Activated T-cell treated with anti-CD3 and anti-CD28 coated beads, Interleukin-2, amount 50 U/mL, for 48 hours (primary cell): ENCODE measurements at places on chromosomes 12 and 14.
A peak's percentile ranks its signal among the peaks of the same experiment; 100 is the strongest.

- DNase-seq = no peak
Observed at GRCh38 chr12:101019667-101020066, 190.4 kb downstream of the SLC5A8 start.

- DNase-seq = no peak
Observed at GRCh38 chr14:102591372-102591943, 991 bp upstream of the RCOR1 start.

- DNase-seq = no peak
Observed at GRCh38 chr14:103436533-103436932, 51.3 kb downstream of the MARK3 start.

GRCh38 chr12:24600996-24601395 is 347.9 kb downstream of the BCAT1 start:
- DNase-seq = no peak

- peak; percentile 69 for DNase-seq
Observed at GRCh38 chr14:70808416-70809224, 693 bp downstream of the MAP3K9 start.

DNA sequence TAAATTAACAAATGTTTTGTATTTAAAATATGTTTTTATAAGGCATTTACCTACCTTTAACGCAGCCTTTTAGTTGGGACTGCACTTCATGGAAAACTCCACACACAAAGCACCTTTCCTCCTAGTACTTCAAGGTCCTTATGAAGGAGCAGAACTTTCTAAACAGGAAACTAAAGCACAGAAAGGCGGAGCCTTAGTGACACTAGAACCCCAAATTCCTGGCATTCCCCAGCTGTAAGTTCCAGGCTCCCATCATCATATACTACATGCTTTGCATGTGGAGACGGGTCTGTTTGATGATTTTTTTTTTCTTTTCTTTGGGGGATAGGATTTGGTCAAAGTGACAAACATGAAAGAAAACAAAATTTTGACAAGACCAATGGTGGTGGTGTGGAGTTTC is 39.5 kb downstream of the STXBP6 start:
- DNase-seq = no peak

GRCh38 chr12:87120440-87120839 is 864.2 kb upstream of the MGAT4C start:
- DNase-seq = no peak

- no peak for DNase-seq
Observed at GRCh38 chr12:97316321-97316720, 146.3 kb upstream of the RMST start.

DNA sequence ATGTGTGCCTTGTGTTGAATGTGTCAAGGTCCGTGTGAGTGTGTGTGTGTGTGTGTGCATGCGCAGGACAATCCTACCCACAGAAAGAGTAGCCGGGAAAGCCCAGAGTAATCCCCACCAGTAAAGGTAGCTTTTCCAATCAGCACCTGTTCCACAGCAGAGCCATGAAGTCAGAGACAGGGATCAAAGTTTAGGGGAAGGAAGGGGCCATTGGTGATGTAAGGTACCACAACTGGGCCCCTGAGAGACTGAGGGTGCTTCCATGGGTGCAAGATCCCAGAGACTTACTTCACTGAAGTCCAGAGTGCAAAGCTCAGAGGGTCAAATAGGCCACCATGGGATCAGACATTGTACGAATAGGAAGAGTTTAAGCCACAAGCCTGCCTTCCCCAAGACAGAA is 20.5 kb downstream of the OR10P1 start:
- no peak for DNase-seq

- no peak for DNase-seq
Observed at GRCh38 chr12:71865166-71865713, 25.7 kb downstream of the TBC1D15 start.

DNA sequence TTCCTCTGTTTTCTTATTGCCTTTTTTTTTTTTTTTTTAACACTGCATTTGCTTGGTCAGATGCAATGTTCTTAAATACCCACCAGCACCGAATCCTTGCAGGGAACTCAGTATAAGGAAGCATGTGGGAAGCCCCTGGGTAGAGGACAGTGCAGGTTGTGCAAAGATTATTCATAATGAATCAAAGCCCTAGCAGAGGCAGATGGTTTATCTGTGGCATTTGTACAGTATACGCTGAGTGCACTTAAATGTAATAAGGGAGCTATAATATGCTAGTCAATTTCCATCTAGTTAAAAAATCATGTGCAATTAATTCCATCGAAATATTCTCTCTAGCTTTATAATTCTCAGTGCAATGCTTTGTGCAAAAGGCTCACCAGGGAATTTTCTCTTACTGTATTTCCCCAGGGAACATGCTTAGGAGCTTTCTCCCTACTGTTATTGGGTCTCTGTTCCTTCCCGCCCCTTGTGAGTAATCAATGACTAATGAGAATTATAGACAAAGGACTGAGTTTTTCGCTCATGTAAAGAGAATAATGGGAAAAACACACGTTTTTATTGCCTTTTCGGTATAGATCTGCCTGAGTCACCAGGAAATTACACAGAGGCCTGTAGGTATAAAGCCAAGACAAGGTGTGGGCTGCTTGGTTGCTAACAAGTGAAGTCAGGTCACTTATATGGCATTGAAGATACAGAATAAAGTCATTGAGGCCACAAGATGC is 1214.3 kb upstream of the TMEM132C start:
- no peak for DNase-seq

DNA sequence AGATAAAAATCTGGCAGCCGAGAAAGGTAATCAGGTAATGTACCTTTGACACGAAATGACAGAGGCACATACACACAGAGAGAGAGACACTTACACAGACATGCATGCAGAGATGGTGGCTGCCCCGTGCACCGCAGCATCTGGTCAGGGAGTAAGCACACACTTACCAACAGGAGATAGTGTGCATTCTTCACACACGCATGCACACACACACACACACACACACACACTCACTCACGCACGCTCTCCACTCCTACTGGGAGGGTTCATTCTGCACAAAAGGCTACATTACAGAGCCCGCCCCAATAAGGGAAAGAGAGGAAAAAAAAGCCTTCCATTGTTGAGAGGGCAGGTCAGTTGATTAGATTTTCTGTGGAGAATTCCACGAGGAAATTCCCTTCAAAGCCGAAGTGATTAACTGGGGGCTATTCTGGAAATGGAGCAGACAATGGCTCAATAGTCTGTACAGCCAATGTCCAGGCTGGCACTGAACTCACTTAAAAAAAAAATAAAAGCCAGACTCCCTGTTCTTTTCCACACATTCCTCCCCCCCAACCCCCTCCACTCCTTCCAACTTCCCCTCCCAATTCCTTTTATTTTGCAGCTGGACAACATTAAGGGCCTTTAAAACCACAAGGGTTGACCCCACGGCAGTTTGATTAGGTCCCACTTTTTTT is 1.4 kb upstream of the SOX5 start:
- no peak for DNase-seq

- no peak for DNase-seq
Observed at GRCh38 chr12:125954362-125954761, 889.1 kb downstream of the AACS start.

DNA sequence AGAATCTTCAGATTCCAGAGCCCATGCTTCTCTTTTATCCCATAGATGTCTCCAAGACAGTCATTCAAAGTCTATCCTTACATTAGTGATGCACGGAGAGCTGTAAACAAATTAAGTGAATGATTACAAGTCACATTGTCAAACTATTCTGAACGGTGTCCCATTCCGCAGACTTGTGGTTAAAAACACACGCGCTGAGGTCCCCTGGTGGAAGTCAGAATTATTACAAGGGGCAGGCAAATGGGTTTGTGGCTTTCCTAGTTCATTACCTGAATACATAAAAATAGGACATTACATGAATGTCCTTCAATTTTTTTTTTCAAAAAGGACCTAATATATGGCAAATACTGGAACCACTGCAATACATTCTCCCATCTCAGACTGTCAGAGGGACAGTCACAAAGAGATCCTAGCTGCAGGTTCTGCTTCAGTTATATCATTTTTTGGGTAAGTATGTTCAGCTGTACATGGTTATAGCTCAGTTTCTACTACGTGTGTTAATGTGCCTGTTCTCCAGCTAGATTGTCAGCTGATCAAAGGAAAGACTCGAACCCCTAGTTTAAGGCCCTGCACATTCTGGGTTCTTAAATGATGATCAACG is 53.1 kb upstream of the STON2 start:
- peak; percentile 56 for DNase-seq

- peak; percentile 46 for DNase-seq
Observed at GRCh38 chr12:14993537-14994266, 20.9 kb downstream of the PDE6H start.

DNA sequence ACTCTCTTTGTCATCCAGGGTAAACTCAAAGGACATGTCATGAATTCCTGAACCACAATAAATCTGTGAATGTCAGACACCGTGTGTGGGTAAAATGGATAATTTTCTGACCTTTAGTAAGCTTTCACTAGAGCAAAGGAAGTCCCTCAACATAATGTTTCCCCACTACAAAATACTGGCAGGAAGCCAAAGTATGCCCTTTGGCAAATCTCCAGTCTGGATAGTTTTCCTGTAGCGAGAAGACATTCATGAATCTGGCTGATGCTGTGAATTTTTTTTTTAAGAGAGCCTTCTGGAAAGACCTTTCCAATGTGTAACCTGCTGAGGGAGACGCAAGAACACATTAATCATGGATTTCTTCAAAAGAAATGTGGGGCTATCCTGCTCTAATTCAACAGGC is 389.6 kb upstream of the DDHD1 start:
- DNase-seq = no peak

GRCh38 chr14:32038876-32039275 is 38.2 kb upstream of the ARHGAP5 start:
- DNase-seq = no peak

DNA sequence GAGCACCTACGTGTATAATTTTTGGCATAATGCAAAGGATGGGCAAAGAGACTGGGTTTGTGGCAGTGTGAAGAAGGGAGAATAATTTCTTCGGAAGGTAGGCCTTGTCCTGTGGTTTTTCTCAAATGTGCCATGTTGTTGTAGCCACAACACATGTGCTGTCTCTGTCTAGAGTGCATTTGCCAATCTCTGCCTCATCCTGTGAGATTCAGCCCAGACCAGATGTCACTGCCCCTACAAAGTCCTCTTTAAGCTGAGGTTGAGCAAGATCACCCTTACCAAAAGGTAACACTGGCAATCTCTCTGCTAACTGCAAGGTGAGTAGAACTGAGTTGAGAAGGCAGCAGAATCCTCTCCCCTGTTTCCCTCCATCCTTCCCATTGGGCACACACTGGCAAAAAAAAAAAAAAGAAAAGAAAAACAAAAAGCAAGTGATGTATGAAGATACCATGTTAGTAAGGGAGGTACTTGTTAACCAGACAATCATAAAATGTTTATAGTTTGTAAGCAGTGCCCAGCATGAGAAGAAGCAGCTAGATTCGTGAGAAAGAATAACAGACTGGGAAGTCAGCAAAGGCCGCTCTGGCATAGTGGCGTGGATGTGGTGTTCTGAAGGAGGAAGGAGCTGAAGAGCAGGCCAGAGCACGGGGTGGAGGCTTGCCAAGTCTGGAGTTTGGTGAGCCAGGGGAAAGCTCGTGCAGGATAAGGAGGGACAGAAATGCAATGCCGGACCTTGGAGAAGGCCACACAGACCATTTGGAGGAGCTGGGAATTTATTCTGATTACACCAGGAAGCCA is 18.9 kb downstream of the DYRK2 start:
- no peak for DNase-seq

DNA sequence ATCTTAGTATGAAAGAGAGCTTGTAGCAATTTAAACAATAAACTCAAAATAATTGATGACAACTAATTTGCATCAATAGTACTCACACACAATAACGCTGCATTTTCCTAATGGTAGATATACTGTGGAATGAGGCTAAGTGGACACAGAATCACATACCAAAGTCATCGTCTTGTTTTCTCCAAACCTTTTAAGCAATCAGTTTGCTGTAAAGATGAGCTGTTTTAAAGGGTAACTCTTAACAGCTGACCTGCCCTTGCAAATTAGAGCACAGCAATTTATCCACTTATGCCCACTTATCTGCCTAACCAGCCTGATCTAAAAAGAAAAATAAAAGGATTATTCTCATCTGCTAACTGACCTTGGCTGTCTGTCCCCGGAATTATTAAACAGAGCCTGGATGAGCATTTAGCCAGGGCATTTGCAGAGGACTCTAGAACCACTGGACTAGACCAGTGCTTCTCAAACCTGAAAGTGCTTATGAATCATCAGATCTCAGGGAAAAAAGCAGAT is 174.3 kb upstream of the BCL2L14 start:
- DNase-seq = no peak

- DNase-seq = no peak
Observed at GRCh38 chr12:98852181-98852580, 207.1 kb downstream of the APAF1 start.

- DNase-seq = no peak
Observed at GRCh38 chr12:70007687-70008086, 182.7 kb downstream of the MYRFL start.

GRCh38 chr14:96081767-96082400 is 42.7 kb downstream of the C14orf132 start:
- DNase-seq = no peak

- no peak for DNase-seq
Observed at GRCh38 chr14:33691907-33692306, 259.0 kb downstream of the EGLN3 start.

DNA sequence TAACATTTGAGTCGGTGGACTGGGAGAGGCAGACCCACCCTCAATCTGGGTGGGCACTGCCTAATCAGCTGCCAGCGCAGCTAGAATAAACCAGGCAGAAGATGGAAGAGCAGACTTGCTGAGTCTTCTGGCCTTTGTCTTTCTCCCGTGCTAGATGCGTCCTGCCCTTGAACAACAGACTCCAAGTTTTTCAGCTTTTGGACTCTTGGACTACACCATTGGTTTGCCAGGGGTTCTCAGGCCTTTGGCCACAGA is 27.2 kb upstream of the DNM1L start:
- no peak for DNase-seq

DNA sequence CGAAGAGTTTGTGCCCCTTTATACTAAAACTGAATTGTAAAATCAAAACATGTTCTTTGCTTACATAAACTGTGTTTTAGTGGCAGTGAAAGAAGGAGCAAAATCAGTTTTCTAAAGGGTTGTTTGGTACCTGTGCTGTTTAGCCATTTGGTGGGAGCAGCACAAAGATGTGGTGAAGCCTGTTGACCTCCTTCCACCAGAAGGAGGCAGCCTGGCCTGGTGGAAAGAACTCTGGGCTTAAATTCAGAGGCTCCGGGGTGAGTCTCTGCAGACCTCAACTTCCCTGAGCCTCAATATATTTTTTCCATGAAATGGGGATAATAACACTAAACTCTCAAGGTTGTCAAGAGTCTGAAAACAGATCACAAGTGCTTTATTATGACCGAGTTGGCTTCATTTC is 502.5 kb downstream of the VRK1 start:
- DNase-seq = peak; percentile 36
